ENCODE measurements at places on chromosomes 3 and 15.

- DNase-seq, result no peak
Observed at GRCh38 chr3:47404431-47404876, 23.6 kb downstream of the PTPN23 start.

- no peak for DNase-seq
Observed at GRCh38 chr3:22627993-22628499, 575.1 kb upstream of the UBE2E2 start.

DNA sequence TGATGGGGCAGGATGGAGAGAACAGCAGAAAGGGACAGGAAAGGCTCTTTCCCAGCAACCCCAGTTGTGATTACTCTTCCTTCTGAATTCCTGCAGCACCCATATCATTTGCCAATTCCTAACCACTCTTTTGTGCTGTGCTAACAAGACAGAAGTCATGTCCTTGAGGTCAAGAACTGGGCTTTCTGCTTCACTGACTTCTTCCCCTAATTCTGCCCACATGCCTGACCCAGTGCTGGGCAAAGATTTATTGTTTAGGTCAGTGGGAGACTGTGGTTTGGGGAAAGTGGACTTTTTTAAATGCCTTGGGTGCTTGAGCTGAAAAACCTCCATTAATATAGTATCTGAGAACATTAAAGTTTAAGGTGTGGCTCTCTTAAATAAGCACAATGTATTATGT is 4.2 kb upstream of the EFCAB12 start:
- peak; percentile 50 for DNase-seq

GRCh38 chr3:133463347-133463860 is 63.5 kb downstream of the BFSP2 start:
- peak; percentile 14 for DNase-seq

GRCh38 chr3:58095603-58096138 is 87.4 kb downstream of the FLNB start:
- no peak for DNase-seq

DNA sequence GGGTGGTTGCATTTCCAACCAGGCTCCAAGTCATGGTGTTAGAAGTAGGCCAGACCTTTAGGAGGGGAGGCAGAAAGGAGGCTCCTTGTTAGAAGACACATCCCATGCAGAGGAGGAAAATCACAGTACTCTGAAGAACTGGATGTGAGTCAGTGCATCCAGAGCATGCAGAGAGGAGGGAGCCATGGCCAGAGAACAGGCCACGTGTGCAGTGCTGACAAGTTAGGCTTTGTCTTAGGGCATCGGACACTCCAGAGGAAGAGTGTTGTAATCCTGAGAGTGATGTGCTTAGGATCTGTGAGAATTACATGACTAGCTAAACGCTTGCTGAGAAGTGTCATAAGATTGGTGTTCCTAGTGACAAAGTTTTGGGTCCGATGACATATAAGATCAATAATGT is 456.5 kb upstream of the THRB start:
- no peak for DNase-seq

GRCh38 chr3:37862903-37863815 is 1.5 kb downstream of the CTDSPL start:
- peak; percentile 42 for DNase-seq

GRCh38 chr3:57756528-57757401 is 656 bp downstream of the SLMAP start:
- DNase-seq, result peak; percentile 72

DNA sequence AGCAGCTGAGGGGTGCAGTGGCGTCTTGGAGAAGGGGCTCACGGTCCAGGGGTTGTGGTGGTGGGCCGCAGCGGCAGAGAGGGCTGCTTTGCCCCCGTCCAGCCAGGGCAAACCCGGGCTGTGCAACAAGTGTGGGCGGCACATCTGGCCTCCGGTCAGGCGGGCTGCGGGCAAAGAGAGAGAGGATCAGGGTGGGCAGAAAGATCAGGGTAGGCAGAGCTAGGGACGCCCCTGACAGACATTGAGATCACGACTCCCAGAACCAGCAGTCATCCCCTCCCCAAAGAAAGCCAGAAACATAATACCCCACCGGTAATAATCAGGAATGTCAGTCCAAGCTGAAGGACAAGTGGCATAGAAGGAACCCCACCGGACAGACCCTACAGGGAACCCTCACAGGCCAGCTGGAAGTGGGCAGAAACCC is 6.8 kb downstream of the GATA2 start:
- DNase-seq, result no peak

DNA sequence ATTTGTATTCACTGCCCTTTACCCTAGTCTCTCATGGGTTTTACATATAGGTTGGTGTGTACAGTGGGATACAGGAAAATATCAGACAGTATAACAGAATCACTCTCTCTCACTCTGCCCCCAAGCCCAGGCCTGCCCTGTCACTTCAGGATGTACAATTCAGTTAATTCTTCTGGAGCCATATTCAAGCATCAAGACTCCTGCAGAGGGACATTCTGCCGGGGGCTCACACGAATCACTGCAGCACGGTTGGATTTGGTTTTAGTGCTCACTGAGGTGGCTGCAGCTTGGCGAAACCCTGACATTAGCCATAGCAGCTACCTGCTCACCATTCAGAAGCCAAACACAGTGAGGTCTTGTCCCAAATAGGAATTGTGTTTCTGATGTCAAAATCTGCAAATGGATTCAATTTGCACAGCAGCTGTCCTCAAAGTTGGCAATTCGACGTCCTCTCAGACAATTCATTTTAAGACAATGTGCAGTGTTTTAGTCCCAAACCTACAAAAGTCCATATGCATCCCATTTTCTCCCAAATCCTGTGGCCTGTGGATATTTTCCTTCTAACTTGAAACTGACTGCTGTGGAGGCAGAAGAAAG is 82.9 kb downstream of the CHSY1 start:
- no peak for DNase-seq

DNA sequence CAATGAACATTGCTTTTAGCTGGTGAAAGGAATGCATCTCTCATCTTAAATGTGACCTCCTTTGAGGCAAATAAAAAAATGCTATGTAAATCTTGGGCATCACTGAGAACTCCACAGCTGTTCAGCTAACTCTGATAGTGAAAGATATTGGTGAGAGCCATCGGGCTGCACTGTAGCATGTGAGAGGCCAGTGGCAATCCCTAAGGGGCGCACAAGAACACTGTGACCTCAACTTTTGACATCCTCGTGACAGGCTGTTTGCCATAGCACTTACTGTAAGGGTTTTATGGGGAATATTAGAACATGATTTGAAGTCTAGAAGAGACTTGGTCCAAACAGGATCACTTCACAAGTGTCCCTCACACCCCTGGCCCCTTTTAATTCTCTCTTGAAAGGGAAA is 697.9 kb downstream of the MCTP2 start:
- DNase-seq, result no peak

DNA sequence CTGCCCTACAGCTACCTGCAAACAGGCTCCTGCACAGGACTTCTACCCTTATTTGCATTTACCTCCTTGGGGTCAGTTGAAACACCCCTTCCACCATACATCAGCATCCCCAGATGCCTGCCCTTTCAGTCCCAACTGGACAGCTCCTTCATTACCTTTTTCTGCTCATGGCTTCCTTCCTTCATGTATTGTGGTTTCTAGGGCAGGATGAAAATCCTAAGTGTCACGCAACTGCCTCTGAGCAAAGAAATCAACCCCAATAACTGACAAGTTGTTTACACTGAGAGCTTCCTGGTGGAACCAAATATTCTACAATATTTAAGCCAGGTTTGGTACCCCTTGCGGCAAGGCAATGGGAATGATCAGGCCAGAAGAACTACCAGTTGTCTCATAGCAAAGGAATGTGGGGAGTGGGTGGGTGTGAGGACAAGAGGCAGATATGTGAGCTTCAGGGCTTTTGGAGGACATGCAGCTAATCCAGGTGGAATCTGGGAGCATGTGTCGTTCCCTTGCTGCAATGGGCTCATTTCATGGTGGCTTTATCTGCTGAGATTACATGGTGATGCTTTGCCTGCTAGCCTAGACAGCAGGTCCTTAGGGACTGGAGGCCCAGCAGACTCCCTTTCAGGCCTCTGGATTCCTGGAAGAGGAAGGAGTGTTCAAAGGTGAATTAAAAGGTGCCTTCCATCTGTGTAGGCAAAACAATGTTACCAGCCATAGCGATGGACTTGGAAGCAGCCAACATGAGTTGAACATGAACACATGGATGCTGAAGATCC is 34.9 kb downstream of the PPCDC start:
- peak; percentile 47 for DNase-seq

- DNase-seq, result peak; percentile 85
Observed at GRCh38 chr3:5194801-5195509, 7.4 kb downstream of the EDEM1 start.

DNA sequence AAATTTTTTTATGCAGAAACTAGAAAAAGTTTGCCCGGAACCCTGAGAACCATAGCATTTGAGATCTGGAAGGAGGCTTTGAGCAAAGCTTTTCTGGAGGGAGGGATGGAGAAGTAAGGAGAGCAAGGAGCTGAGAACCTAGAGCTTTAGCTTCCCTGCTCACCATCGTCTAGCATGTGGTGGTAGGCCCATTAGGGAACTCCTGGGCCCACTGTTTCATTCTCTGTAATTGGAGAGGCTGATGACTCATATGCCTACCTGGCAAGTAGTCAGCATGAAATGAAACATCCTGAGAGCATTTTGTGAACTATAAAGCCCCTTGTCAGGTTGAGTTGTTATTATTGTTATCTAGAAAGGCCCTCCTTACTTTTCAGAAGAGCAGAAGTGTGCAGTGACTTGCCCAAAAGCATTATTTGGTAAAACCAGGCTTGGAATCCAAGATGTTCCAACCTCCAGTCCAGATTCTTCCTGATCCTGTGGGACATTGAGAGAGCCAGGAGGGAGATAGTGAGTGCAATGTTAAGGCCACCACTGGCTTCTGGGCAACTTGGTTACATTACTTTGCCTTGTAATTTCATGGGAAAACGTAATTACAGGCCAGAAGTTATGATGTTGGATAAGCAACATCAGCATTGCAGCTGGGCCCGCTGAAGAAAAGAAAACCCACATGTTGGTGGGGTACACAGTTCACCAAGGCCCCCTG is 104.5 kb upstream of the BFSP2 start:
- peak; percentile 69 for DNase-seq

- no peak for DNase-seq
Observed at GRCh38 chr15:61364871-61365270, 135.8 kb upstream of the RORA start.

DNA sequence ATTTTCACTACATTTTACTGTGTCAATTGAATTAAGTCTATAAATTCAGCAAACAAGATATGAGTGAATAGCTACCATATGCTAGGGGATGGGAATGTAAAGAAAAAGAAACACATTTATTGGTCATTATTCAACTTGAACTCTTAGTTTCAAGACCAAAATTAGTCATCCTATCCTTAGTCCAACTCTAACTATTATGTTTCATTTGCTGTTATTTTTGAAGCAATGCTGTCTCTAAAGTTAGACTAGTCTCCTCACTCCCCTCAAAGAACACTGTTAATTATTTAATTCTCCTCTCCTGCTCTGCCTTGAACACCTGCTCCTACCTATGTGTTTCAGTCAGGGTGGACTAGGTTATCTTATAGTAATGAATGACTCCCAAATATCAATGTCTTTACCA is 920.9 kb downstream of the TUSC7 start:
- no peak for DNase-seq

GRCh38 chr15:69809421-69809820 is 288.3 kb downstream of the TLE3 start:
- no peak for DNase-seq

GRCh38 chr3:14598143-14598569 is 53.4 kb upstream of the CCDC174 start:
- peak; percentile 33 for DNase-seq

DNA sequence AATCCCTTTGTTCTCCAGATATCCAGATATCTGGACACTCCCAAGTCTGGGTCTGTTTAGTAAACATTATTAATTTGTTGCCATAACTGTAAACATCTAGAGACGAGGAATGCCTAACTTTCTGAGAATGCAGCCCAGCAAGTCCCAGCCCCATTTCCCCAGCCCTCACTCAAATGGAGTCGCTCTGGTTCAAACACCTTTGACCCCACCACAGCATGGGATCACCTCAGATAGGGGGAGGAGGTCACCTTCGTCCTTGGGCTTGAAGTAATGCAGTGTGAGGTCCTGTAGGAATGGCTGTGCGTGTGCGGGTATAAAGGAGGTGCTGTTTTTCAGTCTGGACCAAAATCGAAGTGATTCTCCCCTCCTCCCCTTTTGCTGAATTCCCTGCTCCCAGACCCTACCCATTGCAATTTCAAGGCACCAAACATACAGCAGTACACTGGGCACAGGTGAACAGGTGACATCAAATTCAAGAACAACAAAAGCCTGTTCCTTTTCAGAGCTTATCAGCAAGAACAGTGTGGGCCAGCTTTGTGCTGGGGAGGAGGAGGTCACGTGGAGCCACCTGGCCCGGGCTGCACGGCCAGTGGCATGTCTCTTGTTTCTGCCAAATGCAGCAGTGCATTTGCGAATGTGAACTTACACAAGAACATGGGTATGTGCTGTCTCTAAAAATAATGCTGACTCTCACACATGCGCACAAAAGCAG is 57.5 kb upstream of the TRPM1 start:
- DNase-seq, result no peak

DNA sequence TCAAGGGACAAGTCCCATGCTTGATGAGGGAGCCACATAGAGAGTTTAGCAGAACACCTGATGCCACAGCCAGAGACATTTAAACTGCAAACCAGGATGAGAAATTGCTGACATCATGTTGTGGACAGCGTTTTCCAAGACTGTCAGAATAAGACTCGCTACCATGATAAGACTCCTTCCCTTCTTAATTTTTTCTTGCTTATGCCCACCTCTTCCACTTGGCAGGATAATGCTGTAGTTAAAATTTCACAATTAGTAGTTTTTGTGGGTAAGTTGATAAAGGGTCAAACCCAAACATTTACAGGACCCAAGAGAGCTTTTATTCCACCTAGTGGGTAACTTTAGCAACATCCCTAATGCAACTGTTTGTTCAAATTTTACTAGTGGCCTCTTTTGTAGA is 3.0 kb upstream of the PIAS1 start:
- DNase-seq, result no peak

- no peak for DNase-seq
Observed at GRCh38 chr3:127940116-127940515, 25.1 kb downstream of the KBTBD12 start.

DNA sequence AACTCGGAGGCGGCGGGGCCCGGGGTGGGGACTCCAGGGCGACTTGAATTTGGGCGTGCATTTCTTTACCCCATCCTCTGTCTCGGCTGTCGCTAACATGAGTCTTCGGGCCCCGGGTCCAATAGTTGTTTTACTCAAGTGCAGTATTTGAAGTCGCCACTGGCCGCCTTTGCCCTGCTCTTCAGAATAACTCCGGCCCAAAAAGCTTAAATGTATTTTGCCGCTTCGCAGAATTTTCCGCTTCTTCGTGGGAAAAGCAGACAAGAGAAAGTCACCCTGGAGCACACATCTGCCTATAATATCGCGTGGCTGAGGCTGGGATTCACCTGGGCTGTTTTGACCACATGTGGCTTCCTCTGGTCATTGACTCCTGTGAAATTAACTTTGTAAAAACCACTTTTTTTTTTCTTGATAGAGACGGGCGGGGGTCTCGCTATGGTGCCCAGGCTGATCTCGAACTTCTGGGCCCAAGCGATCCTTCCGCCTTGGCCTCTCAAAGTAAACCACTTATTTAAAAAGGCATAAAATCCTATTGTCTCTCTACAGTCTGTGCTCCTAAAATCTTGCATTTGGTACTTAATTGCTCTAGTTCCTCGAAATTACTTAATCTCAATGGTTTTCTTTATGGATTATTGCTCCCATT is 676 bp downstream of the CNOT10 start:
- peak; percentile 30 for DNase-seq
